Keratinocyte (primary cell): ENCODE measurements at places on chromosomes 7 and 10. TPM values are rescaled to one million over a fixed set of nuclear protein-coding genes. Genes with fewer than 3 reads are reported as not detected.

GRCh38 chr10:128727114-128727513, 600.9 kb upstream of the MKI67 start:
- H3K27ac ChIP-seq: no peak overlapping the region
- DNase-seq: no peak
- H3K36me3 ChIP-seq: no peaks in the 10 kb centered on the region
- H3K4me1 ChIP-seq: no peaks in the 10 kb centered on the region

DNA sequence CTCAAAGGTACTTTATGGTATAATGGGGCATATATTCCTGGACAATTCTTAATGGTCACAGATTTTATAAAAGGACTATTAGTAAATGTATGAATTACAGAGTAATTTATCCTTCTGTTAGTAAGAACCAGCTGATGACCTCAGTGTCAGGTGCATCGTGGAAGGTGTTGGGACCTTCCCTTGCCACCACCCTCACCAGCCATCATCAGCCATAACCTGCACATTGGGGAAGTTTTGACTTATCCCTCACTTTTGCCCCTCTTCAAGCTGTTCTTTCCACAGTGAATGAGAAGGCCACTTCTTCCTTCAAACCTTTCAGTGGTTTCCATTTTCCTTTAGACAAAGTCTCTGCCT, 52.2 kb downstream of the FIGNL1 start:
- H3K36me3 ChIP-seq: no peaks in the 10 kb centered on the region
- H3K4me3 ChIP-seq: no peak overlapping the region
- no peaks in the 10 kb centered on the region for H3K4me1 ChIP-seq
- DNase-seq: no peak
- H3K27me3 ChIP-seq: peaks cover 37% of the 10 kb centered on the region
- H3K27ac ChIP-seq: no peak overlapping the region

DNA sequence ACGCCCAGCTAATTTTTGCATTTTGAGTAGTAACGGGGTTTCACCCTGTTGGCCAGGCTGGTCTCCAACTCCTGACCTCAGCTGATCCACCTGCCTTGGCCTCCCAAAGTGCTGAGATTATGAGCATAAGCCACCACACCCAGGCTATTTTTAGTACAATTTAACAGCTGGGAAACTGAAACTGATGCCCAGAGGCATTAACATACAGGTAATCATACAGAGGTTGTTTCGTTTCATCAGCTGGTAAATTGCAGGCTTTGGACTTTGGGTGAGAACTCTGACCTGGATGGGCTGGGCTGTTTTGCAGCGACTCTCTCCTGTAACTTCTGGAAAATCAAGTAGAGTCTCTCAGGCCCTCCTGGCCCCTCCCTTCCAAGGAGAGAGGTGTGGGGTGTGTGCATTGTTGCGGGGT, 6.2 kb upstream of the ACHE start:
- no peak overlapping the region for H3K4me3 ChIP-seq
- DNase-seq: no peak
- H3K36me3 ChIP-seq: no peaks in the 10 kb centered on the region
- H3K4me1 ChIP-seq: no peaks in the 10 kb centered on the region

DNA sequence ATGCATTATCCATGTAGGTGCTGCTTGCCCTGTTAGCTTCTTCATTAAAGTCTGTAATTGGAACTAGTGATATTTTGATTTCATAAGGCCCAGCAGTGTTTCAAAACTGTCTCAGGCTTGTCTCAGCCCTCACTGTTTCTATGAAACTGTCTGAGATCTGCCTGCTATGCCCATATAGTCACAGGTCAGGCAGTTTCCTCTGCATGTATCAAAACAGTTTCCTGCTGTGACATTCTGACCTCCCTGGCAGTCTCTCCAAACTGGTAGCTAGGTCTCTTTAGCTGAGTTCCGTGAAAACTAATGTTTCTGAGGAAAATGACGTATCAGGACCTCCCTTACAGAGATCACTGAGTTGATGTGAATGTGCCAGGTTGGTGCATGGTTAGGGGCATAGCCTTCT, 18.9 kb upstream of the SEMA3D start:
- H3K4me1 ChIP-seq: no peaks in the 10 kb centered on the region
- H3K4me3 ChIP-seq: no peak overlapping the region
- H3K27me3 ChIP-seq: no peaks in the 10 kb centered on the region
- no peak for DNase-seq
- no peak overlapping the region for H3K27ac ChIP-seq
- H3K36me3 ChIP-seq: no peaks in the 10 kb centered on the region

The PDZD7 gene
- polyA plus RNA-seq: 0.31 to 0.54 TPM (median 0.54 TPM) in 3 replicates

The CHRM2 gene
- not detected in 3 replicates for polyA plus RNA-seq

The INA gene
- polyA plus RNA-seq: 3.4 to 4.6 TPM (median 4.2 TPM) in 3 replicates

The CALML3 gene
- polyA plus RNA-seq: 7.6 to 20.2 TPM (median 14.1 TPM) in 3 replicates

The GPR26 gene
- not detected in 3 replicates for polyA plus RNA-seq
